ENCODE measurements at places on chromosomes 16 and 17. TPM values are rescaled to one million over a fixed set of nuclear protein-coding genes. Genes with fewer than 3 reads are reported as not detected.

GRCh38 chr17:49887086-49887743 is 39.3 kb upstream of the TAC4 start:
- DNase-seq, result no peak

GRCh38 chr16:84930298-84931106 is 80.8 kb downstream of the ZDHHC7 start:
- DNase-seq, result no peak

The RMI2 gene
- 21.8 TPM for total RNA-seq

DNA sequence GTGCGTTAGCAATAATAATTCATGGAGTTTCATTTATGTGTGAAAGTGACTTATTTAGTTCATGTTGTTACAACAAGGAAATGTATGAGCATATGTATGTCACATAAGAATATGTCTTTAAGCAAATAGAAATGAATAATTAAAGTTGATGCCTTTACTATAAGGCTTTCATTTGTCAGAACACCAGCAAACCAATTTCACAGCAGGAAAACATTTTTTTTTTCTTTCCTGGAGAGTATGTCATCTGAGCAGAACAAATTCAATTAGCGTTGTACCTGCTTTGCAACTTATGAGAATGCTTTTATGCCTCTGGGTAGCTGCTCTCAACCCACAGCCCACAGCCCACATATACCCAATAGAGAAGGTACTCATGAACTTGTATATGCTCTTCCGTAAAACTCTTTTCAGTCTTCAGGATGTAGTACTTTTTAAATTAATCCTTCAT is 26.3 kb upstream of the APOH start:
- no peak for DNase-seq

- DNase-seq, result no peak
These were observed 17.0 kb downstream of the GFOD2 start for GRCh38 chr16:67702130-67702529.

DNA sequence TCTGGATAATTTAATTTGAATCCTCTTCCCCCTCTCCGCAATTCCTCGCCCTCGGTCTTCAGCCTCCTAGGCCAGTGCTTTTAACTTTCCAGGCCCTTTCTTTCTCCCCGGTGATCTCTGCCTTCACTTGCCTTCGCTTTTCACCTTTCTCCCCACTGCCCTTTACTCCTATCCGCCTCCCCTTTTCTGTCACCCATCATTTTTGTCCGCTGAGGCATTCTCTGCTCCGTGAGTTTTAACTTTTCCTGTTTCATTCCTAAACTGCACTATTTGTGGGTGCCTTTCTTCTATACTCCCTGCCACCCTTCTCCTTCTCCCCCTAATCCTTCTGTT is 729 bp downstream of the LONP2 start:
- DNase-seq, result no peak

The HEXD gene
- 8.4 TPM for total RNA-seq

DNA sequence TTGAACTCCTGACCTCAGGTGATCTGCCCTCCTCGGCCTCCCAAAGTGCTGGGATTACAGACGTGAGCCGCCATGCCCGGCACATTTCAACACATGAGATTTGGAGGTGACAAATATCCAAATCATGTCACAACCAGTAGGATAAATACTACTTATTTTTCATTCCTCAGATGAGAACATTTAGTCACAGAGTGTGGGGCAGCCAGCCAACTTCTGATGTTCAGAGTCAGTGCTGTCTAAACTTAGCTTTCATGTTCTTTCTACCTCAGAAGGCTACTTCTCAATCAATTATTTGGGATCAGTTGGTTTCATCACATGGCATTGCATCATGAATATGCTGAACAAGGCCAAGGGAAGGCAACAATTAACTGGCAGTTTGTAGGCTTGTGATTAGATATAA is 134.5 kb downstream of the CDH13 start:
- DNase-seq, result no peak

DNA sequence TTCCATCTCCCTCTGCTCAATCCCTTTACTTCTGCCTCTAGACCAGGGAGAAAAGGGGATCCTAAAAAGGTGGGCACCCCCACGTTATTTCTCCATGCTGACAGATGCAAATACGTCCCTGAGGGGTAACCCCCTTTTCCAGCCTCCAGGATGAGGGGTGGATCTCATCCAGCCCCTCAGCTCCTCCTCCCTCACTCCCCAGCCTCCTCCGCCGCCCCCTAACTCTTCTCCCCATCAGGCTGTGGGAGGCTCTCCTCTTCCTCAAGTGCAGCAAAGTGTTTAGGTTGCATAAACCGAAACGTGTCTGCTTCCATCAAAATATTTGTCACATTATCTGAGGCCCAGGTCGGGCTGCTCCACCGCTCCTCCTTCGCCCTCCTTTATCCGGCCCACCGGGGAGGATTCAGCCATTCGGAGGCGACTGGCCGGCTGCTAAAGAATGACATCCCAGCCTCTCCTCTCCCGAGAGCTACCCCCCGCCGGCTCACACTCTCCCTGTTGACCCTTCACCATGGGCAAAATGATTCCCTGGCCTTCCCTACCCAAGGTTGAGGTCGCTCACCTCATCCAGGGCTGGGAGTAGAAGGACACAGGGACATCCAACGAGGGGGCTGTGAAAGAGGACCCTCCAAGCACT is 1.2 kb upstream of the C1QL1 start:
- no peak for DNase-seq

The PRAC2 gene
- total RNA-seq, result not detected

DNA sequence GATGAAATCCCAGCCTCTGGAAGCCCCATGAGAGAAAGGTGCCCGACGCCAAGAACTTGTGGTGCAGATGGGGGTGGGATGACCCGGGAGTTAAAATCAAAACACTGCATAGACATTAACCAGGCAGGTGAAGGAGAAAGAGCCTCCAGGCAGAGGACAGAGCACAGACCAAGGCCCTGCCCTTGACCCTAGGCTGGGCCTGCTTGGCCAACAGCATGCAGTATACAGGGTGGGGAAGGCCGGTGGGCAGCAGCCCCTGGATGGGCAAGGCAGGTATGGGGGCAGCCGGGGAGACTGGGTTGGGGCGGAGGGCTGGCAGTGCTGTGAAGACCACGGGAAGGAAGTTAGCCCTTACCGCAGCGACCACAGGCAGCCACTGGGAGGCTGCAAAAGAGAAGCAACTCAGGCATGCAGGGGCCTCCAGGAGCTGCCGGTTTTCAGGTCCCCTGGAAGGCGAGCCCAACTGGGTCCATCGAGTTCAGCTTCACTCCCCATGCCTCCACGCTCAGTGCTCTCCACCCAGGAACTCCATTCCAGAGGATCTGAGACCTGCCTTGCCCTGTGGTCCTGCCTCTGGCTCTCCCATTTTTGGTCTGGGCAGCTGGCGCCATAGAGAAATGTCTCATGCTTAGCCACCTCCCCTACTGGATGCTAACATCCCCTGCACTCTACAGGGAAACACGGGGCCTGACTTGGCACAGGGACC is 81.2 kb downstream of the C16orf95 start:
- DNase-seq, result no peak

GRCh38 chr16:23863511-23864422 is 28.0 kb downstream of the PRKCB start:
- DNase-seq, result no peak

GRCh38 chr17:63274146-63274545 is 172.0 kb downstream of the CYB561 start:
- no peak for DNase-seq

GRCh38 chr16:49483251-49483650 is 109.6 kb downstream of the C16orf78 start:
- no peak for DNase-seq

DNA sequence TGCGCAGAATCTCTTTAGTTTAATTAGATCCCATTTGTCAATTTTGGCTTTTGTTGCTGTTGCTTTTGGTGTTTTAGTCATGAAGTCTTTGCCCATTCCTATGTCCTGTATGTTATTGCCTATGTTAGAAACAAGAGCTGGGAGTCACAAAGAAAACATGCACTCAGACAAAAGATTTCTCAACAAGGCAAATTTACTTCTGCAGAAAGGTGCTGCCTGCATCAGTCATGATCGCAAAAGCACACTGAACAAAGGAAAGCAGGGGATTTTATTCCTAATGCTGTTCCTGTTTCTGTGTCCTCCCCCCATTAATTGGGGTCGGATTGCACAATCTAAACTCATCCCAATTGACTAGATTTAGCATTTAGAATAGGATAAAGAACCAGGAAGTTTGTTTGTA is 55.9 kb downstream of the ATF7IP2 start:
- no peak for DNase-seq

The CACNG3 gene
- not detected for total RNA-seq

The HS3ST3B1 gene
- total RNA-seq, result 9.7 TPM

GRCh38 chr17:31678431-31678830 is 180.6 kb downstream of the COPRS start:
- peak; percentile 72 for DNase-seq

DNA sequence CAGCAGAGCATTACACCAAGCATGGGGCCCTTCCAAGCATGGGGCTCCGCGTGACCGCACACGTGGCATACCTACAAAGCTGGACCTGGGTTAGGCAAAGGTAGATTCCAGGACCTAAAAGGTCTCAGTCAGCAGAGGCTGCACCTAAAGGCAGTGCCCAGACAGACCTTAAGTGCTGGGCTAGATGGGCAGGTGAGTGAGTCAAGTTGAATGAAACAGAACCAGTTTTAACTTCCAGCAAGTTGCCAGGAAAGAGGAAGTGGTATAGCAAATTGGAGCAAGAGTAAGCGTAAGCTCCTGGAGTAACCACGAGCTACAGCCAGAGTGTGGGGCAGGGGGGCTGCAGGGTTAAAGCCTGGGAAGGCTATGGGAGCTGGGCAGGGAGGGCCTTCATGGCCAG is 49.5 kb downstream of the SRCIN1 start:
- no peak for DNase-seq

The FLCN gene
- total RNA-seq, result 15.6 TPM

The GHDC gene
- 1.5 TPM for total RNA-seq

The BCL6B gene
- total RNA-seq, result not detected

- DNase-seq, result no peak
These were observed 239.8 kb upstream of the SALL1 start for GRCh38 chr16:51390877-51391276.

- no peak for DNase-seq
These were observed 49.4 kb downstream of the WSB1 start for GRCh38 chr17:27343294-27343693.

GRCh38 chr16:67651847-67652246 is 6.9 kb downstream of the CARMIL2 start:
- DNase-seq, result no peak

DNA sequence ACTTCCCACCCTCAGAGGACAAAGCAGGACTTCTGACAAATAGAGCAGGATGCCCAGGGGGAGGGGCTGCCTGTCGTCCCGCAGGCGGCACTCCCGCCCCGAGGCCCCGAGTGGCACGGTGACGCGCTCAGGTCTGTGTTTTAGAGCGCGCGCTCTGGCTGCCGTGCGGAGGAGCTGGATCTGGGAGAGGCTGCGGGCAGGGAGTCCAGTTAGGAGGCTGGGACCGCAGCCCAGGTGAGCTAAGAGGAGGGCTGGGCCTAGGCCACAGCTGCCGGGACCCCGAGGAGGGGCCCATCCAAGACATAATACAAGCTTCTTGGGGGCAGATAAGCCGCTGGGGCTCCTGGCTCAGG is 6.4 kb downstream of the DOC2A start:
- DNase-seq, result no peak

The AURKB gene
- 50.5 TPM for total RNA-seq

The CDH1 gene
- not detected for total RNA-seq

- peak; percentile 6 for DNase-seq
These were observed 40.5 kb upstream of the DYNLRB2 start for GRCh38 chr16:80500116-80500859.

- no peak for DNase-seq
These were observed 8.2 kb downstream of the RHBDF1 start for GRCh38 chr16:63998-64913.

The PEMT gene
- total RNA-seq, result 51.5 TPM

GRCh38 chr17:30222721-30223175 is 12.7 kb downstream of the SLC6A4 start:
- DNase-seq, result no peak

The SDR42E1 gene
- not detected for total RNA-seq

The CACNA1G gene
- 1.7 TPM for total RNA-seq

The CTRB1 gene
- total RNA-seq, result not detected

GRCh38 chr17:19750020-19750572 is 2.0 kb upstream of the ALDH3A1 start:
- no peak for DNase-seq

DNA sequence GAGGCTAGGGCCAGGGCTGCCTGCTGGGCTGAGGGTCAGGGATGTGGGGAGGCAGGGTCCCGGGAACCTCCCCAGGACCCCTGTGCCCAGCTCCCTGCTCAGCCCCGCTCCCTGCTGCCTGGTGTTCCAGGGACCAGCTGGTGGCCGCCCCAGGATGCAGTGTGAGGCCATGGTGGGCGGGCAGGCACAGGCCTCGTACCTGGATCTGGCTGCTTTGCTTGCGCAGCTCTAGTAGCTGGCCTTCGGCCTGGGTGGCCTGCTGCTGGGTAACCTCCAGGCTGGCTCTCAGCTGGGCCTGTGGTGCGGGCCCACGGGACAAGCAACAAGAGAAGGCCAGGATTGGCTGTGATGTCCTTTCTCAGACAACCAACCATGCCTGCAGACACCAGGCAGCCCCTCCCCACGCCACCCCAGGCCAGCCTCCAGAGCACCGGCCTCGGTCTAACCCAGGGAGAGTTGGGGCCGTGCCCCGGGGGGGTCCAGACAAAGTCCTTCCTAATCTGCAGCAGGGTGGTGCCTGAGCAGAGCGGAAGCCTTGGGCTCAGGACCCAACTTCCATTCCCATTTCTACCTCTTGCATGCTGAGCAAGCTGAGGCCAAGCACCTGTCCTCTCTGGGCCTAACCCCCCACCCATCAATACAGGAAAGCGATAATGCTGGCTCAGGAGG is 4.1 kb downstream of the TRIM65 start:
- DNase-seq, result no peak

- DNase-seq, result no peak
These were observed 736 bp downstream of the CNP start for GRCh38 chr17:41967141-41967920.

The RPL38 gene
- 762 TPM for total RNA-seq

The SMIM36 gene
- not detected for total RNA-seq

DNA sequence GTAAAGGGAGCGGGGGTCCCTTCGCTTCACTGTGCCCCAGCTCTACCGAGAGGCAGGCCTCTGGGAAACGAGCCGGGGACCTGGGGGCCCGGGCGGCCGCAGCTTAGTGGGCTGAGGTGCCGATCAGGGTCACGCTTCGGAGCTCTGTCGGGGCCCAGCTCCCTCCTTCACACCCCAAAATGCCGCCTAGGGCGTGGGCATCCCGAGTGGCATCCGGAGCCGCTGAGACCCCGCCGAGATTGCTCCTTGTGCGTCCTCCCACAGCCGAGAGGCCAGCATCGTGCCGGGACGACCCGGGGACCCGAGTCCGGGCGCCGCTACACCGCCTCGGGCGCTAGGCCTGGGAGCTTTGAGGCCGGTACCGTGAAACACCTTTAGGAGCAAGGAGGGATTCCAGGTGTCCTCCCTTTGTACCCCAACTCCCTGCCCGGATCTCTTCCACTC is 1.3 kb downstream of the SALL1 start:
- DNase-seq, result no peak

- DNase-seq, result no peak
These were observed 7.6 kb downstream of the XPO6 start for GRCh38 chr16:28204204-28204603.
